Central memory CD4-positive, alpha-beta T cell (primary cell): ENCODE measurements at places on chromosomes 1 and 21.

GRCh38 chr1:27570784-27571183, 33.2 kb downstream of the AHDC1 start:
- DNase-seq: no peak

GRCh38 chr1:57868239-57868638, 444.4 kb upstream of the DAB1 start:
- DNase-seq: no peak

- DNase-seq: no peak
Measured at GRCh38 chr1:22225858-22226589, 83.1 kb upstream of the WNT4 start.

GRCh38 chr21:34593423-34593822, 21.5 kb downstream of the RCAN1 start:
- no peak for DNase-seq

DNA sequence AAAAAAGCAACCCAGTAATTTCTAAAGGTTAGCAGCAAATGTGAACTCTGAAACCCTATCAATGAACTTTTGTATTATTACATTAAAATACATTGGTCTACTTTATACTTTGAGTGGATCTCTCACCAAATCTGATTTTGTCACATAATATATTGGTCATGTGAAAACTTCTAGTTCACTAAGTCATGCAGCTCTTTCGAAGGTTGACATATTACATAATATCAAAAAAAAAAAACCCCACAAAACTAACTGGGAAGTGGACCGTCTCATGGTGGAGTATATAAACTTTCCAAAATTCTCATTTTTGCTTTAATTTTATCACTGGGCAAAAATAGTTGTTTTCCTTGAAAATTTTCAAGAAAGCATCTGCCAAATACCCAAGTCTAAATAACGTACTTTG, 50.4 kb downstream of the GATAD2B start:
- DNase-seq: no peak

DNA sequence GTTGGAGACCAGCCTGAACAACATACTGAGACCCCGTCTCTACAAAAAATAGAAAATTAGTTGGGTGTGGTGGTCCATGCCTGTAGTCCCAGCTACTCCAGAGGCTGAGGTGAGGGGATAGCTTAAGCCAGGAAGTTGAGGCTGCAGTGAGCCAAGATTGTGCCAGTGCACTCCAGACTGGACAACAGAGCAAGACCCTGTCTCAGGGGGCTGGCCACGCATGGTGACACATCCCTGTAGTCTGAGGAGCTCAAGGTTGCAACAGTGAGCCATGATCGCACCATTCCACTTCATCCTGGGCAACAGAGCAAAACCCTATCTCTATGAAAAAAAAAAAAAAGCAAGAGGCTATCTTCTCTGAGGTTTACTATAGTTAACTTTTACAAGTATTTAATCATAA, 12.7 kb upstream of the UBE4B start:
- no peak for DNase-seq

DNA sequence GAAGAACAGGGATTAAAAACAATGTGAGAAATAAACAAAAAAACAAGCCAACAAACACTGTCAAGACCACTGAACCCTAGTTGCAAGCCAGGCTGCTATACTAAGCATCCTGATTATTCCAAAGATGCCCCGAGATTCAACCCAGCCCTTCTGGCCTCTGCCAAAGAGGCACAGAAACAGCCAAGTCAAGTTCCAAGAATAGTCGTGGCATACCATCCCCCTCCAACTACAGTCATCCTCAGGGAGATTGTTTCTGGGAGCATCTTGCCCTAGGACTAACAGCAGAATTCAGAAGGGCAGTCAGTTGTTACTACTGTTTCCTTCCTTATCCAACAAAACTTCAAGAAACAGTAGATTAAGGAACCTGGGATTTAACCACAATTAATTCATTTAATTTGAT, 52.3 kb downstream of the ABL2 start:
- no peak for DNase-seq

GRCh38 chr1:61124696-61125095, 42.3 kb downstream of the NFIA start:
- DNase-seq: no peak

GRCh38 chr1:87474098-87474497, 145.4 kb downstream of the LMO4 start:
- DNase-seq: no peak

DNA sequence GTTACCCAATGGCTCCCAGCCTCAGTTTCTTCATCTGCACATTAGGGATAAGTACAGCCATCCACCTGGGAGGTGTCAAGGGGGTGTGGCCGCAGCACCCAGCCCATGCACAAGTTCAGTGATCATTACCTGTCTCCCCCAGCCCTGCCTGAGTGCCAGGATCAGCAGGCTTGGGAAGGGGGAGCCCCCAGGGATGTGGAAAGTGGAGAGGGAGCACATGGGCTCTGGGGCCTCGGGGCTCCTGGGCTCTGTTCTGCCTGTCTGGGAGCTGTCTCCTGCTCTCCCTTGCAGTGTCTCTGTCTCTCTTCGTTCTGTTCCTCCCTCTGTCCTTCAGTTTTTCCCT, 10.8 kb upstream of the PADI1 start:
- no peak for DNase-seq

- no peak for DNase-seq
Measured at GRCh38 chr1:207695891-207696290, 51.0 kb downstream of the CR1L start.

DNA sequence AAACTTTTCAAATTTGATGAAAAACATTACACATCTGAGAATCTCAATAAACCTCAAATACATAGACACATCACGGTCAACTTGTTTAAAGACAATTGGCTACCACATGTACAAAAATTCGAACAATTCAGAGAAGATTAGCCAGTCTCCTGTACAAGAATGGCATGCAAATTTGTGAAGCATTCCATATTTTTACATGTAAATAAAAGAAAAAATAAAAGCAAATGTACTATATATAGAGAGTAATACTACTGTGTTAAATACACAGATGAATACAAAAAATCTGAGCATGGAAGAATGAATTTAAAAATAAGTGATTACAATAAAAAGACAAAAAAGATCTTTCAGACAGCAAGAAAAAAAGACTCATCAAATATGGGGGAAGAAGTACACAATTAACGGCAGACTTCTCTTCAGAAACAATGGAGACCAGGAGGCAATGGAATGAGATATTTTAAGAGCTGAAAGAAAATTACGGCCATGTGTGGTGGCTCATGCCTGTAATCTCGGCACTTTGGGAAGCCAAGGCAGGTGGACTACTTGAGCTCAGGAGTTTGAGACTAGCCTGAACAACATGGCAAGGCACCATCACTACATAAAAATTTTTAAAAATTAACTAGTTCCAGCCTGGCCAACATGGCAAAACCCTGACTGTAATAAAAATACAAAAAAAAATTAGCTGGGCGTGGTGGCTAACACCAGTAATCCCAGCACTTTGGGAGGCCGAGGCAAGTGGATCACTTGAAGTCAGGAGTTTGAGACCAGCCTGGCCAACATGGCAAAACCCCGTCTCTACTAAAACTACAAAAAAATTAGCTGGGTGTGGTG, 23.2 kb downstream of the HAX1 start:
- DNase-seq: no peak

DNA sequence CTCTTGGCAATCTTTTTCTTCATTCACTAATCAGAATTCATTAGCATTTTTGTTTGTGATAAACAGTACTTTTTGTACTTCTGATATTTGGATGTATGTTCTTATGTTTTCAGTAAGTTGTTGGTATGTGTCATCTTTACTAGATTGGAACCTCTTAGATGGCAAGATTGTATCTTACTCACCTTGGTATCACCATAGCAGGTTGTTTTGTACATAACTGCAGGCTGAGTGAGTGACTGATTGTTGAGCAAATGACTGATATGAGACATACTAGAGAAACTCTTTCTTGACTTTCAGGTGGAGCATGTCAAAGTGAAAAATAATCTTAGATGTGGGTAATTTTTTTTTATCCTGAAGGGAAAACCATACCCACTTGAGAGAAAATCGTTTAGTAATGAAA, 173.7 kb downstream of the CLEC20A start:
- no peak for DNase-seq

- DNase-seq: no peak
Measured at GRCh38 chr1:233381806-233382205, 54.3 kb downstream of the MAP3K21 start.

DNA sequence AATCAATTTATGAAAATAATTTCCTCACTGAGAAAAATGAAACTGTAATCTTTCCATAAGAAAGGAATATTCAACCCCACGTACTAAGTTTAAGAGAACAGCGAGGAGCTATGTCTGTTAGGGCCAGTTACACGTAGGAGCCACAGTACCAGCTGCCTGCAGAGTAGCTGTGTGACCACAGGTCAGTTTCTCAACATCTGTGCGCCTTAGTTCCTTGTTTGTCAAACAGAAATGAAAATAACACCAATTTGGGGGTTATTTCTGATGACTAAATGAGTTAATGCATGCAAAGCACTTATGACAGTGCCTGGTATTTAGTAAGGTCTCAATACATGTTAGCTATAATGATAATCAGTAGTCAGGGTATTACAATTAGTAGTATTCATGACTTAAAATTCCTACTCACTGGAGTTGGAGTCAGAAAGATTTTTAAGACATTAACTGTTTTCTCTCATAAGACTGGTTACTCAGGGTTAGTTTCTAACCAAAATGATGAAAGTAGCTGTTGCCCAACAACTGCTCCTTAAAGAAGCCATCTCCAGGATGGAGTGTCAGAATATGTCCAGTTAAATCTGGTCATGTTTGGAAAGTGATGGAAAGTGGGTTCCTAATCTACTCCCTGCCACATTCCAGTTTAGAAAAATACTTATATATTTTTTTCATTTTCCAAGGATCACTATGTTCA, 85.8 kb upstream of the ZNF648 start:
- no peak for DNase-seq

DNA sequence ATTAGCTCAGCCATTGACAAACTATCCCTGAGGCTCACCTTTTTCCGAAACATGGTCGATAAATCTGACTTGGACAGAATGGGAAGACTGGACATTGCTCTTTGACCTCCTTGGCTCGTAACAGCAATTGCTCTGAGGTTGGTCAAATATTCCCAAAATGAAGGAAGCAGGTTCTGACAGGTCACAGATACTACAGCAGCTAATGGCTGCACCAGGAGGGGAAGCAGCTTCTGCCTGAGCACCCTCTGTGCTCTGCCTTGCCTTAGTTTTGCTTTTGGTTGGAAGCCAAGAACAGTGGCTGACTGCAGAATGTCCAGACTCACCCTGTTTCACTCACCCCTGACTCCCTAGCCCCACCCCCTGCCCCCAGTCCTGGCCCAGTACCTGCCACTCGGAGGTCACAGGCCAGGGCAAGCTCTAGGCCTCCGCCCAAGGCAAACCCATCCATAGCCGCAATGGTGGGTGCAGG, 15.4 kb downstream of the ECHDC2 start:
- DNase-seq: no peak

DNA sequence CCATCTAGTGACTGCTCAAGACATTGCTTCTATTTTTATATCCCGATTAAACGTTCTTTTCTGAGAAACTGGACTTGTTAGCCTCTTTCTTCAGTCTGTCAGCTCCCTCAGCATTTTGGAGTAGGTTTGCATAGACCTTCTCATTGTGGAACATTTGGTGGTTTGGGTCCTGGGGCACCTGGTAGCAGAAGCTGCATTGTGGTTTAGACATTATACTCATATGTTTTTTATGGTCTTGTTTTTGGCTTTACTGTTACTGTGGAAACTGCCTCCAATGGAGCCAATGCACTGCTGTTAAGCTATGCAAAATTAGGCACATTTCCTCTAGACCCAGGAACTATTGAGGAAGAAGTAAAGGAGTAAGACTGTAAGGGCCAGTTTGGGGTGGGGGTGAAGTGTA, 36.7 kb upstream of the LRRC8B start:
- no peak for DNase-seq

DNA sequence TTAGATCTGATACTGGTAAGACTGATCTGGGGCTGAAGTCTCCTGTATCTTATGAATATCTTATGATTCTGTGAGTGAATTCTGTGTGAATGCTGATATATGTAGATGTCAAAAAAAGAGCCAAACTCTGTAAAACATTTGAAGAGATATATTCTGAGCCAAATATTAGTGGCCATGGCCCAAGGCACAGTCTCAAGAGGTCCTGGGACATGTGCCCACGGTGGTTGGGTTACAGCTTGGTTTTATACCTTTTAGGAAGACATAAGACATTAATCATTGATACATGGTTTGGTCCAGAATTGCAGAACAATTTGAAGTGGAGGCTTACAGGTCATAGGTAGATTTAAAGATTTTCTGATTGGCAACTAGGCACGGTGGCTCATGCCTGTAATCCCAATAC, 118.3 kb downstream of the KCNK1 start:
- DNase-seq: no peak

- no peak for DNase-seq
Measured at GRCh38 chr1:231235526-231236207, 5.3 kb upstream of the GNPAT start.

- DNase-seq: peak; percentile 42
Measured at GRCh38 chr1:98797506-98797905, 136.0 kb downstream of the SNX7 start.

- DNase-seq: no peak
Measured at GRCh38 chr21:24255591-24255990, 1351.7 kb downstream of the MRPL39 start.

DNA sequence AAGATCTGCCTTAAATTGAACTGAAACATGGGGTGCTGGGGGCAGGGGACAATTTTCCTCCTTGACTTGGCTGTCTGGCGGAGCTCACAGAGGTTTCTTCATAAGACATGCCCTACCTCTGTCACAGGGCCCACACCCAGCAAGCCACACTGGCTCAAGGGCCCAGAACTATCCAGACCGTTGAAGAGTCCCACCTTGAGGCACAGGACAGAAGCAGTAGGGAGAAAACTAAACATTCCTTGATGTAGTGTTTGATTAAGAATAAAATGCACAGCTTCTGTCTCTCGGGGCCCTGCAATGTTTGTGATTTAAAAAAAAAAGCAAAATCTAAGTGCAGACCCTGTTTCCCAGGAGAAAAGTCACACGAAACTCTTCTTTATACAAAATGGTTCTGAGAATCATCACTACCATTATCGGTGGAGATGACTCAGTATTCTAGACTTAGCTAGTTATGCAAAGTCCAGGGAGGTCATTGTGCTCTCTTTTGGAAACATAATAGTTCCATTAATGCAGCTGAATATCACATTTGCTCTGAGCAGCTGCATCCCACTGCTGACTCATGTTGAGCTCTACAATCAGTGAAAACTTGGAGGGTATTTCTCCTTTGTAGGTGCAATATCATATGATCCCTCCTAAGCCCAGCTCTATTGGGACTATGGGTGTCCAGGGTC, 53.6 kb upstream of the DIRAS3 start:
- DNase-seq: no peak
